ENCODE measurements at places on chromosomes 1 and 21.

GRCh38 chr1:113846391-113847035 lies 25.0 kb downstream of the PTPN22 start:
- no peak for DNase-seq

DNA sequence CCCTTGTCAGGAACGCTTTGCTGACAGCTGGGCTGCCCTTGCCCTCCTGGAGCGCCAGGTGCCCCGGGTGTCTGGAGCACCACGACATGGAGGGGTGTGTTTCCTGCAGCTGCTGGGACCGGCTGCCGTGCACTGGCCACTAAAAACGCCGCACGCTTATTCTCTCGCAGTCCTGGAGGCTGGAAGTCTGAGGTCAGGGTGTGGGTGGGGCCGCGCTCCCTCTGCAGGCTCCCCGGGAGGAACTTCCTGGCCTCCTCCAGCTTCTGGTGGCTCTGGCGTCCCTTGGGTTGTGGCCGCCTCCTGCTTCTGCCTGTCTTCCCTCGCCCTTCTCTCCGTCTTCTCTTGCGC lies 28.0 kb upstream of the PLCH2 start:
- no peak for DNase-seq

- DNase-seq, result no peak
Observed at GRCh38 chr1:117167402-117167801, 43.3 kb downstream of the VTCN1 start.

- DNase-seq, result no peak
Observed at GRCh38 chr1:68093737-68094136, 43.3 kb upstream of the DIRAS3 start.

- no peak for DNase-seq
Observed at GRCh38 chr1:58845942-58846341, 62.1 kb upstream of the JUN start.

DNA sequence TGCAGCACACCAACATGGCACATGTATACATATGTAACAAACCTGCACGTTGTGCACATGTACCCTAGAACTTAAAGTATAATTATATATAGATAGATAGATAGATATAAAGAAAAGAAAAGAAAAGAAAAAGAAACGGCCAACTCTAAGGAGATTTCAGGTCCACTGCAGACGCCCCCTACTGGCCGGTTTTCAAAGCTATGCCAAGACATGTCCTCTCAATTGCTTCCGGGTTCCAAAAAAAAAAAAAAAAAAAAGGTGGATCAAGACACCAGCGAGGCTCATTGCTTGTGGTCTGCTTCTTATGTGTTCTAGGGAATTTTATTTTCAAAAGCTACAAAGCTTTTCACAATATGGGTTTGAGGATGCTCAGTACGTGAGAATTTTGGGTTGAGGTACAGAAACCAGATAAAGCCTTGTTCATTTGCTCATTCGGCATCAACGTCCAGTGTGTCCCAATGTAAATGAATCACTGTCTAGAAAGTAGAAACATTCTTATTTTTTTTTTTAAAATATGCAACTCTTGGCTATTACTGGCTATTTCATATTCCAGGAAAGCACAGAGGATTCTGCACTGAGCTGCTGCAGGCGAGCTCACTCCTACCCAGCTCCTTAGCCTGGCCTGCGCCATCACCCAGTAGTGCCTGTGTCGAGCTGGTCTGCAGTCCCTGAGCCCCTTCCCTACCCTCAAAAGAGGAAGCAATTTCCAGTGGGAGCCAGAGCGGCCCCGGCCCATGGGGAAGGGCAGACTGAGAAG lies 643.0 kb downstream of the KIF26B start:
- DNase-seq, result no peak

GRCh38 chr1:99548943-99549605 lies 96.8 kb upstream of the PALMD start:
- DNase-seq, result no peak

- DNase-seq, result no peak
Observed at GRCh38 chr1:202807451-202807925, 733 bp downstream of the KDM5B start.

- no peak for DNase-seq
Observed at GRCh38 chr1:119541389-119541788, 34.4 kb downstream of the HSD3B1 start.

DNA sequence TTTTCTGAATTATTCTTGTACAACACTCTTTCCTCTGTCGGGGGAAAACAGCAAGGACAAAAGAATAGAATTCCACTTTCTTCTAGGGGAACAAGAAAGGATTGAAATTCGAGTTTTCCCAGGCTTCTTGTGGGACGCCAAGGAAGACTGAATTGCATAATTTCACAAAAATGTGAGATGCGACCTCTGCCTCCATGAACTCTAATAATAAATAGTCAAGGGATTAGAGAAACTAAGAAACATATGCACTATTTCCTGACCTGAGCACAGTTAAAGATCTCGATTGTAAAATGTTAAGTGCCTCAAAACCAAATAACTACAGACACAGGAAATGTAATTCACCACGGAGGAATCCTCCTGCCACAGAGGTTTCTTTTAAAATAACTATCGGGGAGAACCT lies 117.3 kb upstream of the MARK1 start:
- no peak for DNase-seq

- DNase-seq, result no peak
Observed at GRCh38 chr1:18673976-18674375, 43.3 kb downstream of the PAX7 start.

DNA sequence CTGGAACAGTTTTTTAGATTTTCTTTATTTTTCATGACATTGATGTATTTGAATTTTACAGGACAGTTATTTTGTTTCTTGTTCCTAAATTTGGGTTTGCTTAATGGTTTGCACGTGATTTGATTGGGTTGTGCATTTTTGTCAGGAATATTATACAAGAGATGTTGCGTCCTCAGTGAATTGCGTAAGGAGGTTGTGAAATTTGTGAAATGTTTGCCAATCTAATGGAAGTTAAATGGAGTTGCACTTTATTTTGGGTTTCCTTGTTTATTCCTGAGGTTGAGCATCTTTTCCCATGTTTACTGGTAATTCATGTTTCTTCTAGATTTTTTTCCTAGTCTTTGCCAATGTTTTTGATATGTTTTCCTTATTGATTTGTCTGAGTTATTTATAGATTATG lies 19.9 kb downstream of the ZNF648 start:
- DNase-seq, result no peak

DNA sequence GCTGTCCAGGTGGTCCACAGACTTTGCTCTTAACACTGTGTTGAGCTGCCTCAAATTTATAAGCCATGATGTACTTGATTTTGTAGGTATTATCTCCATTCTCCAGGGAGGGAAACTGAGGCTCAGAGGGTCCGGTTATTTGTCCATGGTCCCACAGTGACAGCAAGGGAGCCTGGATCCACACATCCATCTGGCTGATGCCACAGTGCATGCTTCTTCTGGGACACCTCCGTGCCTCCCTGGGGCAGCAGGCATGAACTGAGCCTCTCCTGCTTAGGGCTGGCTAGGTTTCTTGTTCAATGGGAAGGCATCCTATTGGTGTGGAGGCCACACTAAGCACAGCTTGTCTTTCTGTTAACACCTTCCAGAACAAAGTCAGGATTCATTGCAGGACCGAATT lies 317.3 kb downstream of the AJAP1 start:
- no peak for DNase-seq

- peak; percentile 25 for DNase-seq
Observed at GRCh38 chr1:160428655-160429054, 28.3 kb downstream of the VANGL2 start.

- DNase-seq, result no peak
Observed at GRCh38 chr1:236685917-236686814, at the start of gene ACTN2. ACTN2 (plus strand) TSS chr1:236686499; CDS start chr1:236686674, 175 bp downstream.

DNA sequence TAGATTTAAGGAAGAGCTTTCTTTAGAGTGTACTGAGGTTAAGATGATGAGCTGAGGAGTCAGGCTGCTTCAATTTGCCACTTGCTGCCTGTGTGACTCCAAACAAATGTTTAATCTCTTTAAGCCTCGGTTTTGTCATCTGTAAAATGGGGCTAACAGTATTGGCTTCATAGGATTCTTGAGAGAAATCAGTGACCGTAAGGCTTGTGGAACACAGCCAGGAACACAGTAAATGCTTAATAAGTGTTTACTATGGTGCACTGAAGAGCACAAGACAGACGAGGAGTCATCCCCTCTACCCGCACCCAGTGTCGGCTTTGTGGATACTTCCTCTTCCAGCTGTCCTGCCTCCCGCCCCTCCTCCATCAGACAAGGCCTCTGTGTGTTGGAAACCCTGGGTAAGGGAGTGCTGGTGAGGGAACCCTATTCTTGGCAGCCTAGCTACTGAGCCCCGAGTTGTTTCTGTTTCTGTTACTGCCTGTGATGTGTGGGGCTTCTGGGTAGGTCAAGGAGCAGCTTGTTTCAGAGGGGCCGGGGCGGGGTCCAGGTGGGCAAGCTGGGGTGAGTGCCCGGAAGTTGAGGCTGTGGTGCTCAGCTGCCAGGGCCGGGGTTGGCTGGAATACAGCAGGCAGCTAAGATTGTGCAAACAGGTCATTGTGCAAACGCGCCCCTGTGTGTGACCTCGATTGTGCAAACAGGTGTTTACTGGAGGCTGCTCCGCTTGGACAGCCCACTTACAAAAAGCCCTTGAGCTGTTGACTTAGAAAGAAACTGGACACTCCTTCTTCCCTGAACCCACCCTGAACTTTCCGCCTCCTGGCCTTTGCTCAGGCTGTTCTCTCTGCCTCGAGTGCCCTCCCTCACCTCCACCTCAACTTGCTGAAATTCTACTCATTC lies 4.0 kb upstream of the CSF3R start:
- no peak for DNase-seq

- DNase-seq, result peak; percentile 22
Observed at GRCh38 chr1:179883745-179884138, 1.7 kb downstream of the TOR1AIP1 start.

DNA sequence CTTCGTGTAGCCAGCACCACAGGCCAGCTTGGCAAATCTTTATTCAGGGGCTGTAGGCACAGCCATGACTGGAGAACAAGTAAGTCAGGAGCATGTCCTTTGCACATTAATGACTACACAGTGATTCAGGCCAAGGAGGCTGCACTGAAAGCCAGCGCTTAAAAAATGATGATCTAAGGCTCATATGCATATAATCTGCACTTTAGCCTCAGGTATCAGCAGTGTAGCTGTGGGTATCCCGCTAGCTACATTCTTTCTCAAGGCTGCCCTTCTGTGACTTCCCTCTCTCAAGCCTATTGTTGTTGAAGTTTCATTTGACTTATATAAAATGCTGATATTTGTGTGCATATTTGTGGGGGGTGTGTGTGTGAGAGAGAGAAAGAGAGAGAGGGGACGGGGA lies 62.6 kb upstream of the RGL1 start:
- no peak for DNase-seq

DNA sequence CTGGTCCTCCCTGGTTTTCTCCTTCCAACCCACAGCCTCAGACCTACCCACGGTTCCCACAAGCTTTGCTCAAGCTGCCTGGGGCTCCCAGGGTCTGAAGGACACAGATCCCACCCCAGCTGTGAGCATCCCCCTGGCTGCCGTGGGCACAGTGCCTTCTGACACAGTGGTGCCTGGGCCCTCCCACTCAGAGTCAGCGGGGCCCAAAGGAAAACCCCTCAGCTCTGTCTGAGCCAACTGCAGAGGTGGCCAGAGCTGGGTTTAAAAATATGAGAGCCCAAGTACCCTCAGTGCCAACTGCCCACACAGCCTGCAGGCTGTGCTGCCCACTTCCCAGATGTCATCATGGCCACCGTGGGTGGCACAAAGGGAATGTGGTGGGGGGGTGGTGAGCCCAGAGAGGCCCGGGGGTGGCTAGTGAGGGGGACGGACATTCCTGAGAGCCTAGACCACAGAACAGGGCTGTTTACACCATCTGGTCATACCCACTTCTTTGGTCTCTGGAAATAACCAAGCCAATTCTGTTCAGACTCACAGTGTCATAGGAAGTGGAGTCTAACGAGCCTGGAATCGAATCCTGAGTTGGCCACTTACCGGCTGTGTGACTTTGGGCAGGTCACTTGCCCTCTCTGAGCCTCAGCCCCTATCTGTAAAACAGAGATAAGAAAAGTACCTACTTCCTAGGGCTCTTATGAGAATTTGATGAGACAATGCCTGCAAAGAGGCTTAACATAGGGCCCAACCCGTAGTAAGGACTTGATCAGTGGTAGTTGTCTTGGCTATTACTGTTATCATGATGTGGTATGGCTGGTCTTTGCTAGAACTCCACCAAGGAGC lies 85.5 kb downstream of the CAMK2N1 start:
- DNase-seq, result no peak

GRCh38 chr1:176853503-176853902 lies 311.0 kb downstream of the ASTN1 start:
- no peak for DNase-seq

- no peak for DNase-seq
Observed at GRCh38 chr1:22326372-22326915, 125.2 kb upstream of the ZBTB40 start.

- no peak for DNase-seq
Observed at GRCh38 chr1:52532247-52532646, 20.6 kb downstream of the TUT4 start.

GRCh38 chr1:154972517-154973343 lies 1.8 kb upstream of the CKS1B start:
- DNase-seq, result no peak

GRCh38 chr1:8667869-8668594 lies 149.4 kb downstream of the RERE start:
- no peak for DNase-seq

GRCh38 chr1:52970149-52970548 lies 43.1 kb downstream of the SCP2 start:
- no peak for DNase-seq

- DNase-seq, result no peak
Observed at GRCh38 chr1:218705911-218706893, 361.1 kb downstream of the TGFB2 start.

- no peak for DNase-seq
Observed at GRCh38 chr1:233879841-233880240, 24.6 kb upstream of the SLC35F3 start.

- DNase-seq, result no peak
Observed at GRCh38 chr1:18385239-18385790, 95.4 kb upstream of the KLHDC7A start.

DNA sequence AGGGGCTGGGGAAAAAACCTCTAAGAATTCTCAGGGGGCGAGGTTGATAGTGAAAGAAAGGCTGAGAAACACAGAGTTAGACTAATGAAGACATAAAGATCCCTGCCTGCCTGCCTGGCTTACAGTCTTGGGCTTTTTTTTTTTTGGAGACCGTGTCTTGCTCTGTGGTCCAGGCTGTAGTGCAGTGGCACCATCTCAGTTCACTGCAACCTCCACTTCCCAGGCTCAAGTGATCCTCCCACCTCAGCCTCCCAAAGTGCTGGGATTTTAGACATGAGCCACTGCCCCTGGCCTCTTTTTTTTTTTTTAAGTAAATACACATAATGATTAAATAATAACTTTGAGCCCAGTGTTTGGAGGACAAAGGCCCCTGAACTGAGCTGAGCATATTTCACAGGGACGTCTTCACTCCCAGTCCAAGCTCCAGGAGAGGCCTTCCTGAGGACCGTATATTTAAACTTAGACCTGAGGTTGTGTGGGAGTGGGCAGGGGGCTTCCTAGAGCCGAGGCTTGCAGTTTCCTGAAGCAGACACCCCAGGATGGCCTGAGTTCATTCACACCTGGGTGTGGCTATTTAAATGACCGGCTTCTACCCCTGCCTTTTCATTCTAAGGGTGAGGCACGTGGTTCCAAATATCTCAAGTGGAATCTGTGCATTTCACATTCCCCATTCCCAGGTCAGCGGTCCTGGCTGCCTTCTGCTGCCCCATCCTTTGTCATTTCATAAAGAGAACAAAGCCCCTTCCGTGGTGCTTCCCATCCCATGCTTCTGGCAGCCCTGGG lies 16.0 kb upstream of the EFHD2 start:
- no peak for DNase-seq

GRCh38 chr1:209560529-209560928 lies 23.0 kb upstream of the CAMK1G start:
- no peak for DNase-seq

GRCh38 chr1:9600861-9601834 lies 12.4 kb downstream of the TMEM201 start:
- no peak for DNase-seq

- DNase-seq, result peak; percentile 38
Observed at GRCh38 chr1:36553591-36554322, 71.0 kb upstream of the CSF3R start.
